ENCODE measurements at places on chromosomes 11 and 22. TPM values are rescaled to one million over a fixed set of nuclear protein-coding genes. Genes with fewer than 3 reads are reported as not detected.

P2RY2 gene
- not detected for total RNA-seq

MS4A7 gene
- total RNA-seq = not detected

DGAT2 gene
- 11.3 TPM for total RNA-seq

OR2AG2 gene
- 0.06 TPM for total RNA-seq

HTR3A gene
- not detected for total RNA-seq
